ENCODE measurements at places on chromosomes 11 and 22. TPM values are rescaled to one million over a fixed set of nuclear protein-coding genes. Genes with fewer than 3 reads are reported as not detected.

DNA sequence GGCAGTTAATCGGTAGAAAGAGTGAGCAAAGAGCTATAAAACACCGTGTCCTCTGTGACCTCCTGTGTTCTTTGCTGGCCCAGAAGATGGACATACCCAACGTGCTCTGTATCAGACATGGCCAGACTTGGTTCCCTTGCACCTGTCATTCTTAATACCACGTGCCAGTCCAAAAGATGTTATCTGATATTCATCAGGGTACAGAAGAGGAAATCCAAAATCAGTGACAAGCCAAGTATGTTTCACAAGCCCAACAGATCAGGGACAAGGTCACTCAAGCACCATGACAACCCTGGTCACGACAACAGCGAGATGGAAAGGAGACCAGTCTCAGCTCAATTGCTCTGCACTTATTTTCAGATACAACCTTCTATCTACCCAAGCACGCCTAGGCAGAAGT lies 3.4 kb downstream of the LRP4 start:
- DNase-seq, result no peak

GRCh38 chr11:23684701-23685100 lies 812.2 kb upstream of the LUZP2 start:
- no peak for DNase-seq

GRCh38 chr11:95413761-95414160 lies 182.8 kb upstream of the SESN3 start:
- no peak for DNase-seq

Gene GUCY1A2
- total RNA-seq, result not detected

Gene NXPE1
- not detected for total RNA-seq

DNA sequence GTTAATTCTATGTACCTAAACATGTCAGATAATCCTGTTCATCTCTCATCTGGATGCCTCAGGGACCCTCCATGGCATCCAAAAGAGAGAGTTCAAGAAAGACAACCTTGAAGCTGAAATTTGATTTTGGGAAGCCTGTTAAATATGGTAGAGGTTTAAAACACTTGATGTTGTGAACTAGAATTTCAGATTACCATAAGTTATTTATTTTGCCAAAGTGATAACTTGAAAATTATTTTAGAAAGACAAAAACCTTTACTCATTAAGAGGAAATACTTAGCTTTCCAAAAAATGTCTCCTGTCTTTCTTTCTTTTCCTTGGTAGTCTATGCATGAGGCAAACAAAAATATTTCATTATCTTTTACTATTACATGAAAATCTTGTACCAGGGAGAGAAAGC lies 714.0 kb downstream of the NTM start:
- DNase-seq, result no peak

DNA sequence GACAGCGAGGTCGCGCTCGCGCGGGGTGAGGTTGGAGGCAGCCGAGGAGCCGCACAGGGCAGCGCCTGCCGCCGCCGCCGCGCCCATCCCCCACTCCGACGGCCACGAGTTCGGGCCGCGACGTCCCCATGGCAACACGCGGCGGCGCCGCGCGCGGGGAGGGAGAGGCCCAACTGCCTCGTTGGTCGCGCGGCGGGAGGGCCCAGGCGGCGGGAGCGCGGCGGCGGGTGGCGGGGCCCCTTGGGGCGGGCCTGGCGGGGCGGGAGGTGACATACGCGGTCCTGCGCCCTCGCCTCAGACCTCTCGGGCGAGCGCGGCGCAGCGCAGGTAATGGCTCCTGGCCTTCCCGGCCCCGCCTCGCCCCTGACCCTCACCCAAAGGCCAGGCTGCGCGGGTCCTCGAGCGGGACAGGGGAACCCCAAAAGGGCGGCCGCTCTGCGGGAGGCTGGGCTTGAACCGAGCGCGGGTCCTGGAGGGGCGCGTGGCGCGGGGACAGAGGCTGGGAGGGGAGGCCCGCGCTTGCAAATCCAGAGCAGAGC lies at the start of gene DEUP1:
TSS of gene DEUP1 (plus strand) at position 297 of the 539 bp plus-strand sequence. CDS start 1,518 bp downstream, outside the sequence.
- peak; percentile 21 for DNase-seq

Gene RASSF10
- not detected for total RNA-seq

Gene HOATZ
- total RNA-seq, result not detected

DNA sequence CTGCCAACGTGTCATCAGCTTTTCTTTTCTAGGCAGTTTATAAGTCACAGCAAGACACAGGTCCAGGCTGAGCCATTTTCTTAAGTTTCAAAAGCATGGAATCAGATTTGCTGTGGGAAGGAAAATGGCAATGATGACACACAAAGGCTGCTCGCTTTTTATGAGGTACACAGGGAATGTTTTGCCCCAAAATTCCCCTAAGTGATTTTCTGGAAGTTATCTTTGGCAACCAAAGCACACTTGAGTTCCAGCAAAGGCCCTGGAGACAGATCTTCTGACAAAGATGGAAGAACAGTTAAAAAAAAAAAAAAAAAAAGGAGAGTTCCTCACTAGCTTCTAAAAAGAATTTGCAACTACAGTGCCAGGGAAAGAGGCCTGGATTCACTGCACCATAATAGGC lies 260.8 kb downstream of the LARGE1 start:
- DNase-seq, result no peak

Gene EHF
- total RNA-seq, result 0.47 TPM

DNA sequence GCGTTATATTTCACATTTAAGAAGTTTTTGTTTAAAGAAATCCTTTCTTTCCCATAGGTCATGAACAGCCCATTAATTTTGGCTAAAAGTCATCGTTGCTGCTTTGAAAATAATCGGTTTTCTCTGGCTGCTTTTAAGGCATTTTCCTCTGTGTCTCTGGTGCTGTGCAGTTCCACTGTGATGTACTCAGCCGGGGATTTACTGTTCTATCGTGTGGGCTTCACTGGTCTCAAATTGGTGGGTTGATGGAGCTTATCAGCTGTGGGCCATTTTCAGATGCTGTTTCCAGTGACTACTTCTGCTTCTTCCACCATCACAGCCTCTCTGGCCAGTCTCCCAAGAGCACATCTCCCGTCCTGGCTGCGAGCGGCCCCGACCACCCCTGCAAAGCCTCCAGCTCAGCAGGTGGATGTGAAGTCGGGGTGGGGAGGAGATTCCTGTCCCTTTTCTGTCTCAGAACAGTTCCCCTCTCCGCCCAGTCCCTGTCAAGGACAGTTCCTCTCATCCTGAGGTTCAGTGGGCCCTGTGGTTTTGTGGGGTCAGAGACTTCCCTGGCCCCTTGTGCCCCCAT lies 20.3 kb downstream of the IFITM10 start:
- DNase-seq, result no peak

Gene CLMP
- 0.15 TPM for total RNA-seq

DNA sequence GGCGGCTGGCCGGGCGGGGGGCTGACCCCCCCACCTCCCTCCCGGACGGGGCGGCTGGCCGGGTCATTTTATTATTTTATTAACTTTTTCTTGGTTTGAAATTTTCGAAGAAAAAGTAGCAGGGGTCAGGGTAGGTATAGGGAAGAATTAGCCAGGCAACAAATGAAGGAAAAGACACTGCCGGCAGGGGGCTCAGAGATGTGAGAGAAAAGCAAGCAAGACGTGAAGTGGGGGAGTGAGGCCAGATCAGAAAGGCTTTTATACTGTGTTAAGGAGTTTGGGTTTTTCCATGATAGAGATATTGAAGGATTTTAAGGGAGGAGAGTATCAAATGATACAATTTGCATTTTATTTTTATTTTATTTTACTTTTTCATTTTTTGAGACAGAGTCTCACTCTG lies 19.0 kb downstream of the RNF214 start:
- DNase-seq, result no peak

Gene TBX10
- total RNA-seq, result not detected

GRCh38 chr22:23152238-23153114 lies 7.2 kb downstream of the RAB36 start:
- DNase-seq, result no peak

Gene FAM83F
- 0.04 TPM for total RNA-seq

GRCh38 chr11:76753449-76753848 lies 29.7 kb upstream of the TSKU start:
- no peak for DNase-seq

DNA sequence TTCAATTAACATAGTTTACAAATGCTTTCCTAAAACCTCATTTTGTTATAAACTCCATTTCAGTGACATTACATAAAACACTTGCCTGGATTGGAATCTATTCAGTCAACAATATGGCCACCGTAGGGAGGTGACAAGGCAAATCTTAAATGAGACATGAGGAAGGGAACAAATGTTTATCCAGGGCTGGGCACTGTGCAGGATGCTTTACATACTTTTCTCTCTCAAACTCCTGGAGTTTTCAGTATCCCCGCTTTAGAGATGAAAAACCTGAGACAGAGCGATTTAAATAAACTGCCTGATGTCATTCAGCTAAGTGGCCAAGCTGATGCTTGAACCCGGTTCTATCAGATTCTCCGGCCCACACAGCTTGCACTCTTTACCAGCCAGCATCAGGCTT lies 259.9 kb downstream of the CADM1 start:
- no peak for DNase-seq

- DNase-seq, result no peak
These were observed 91.0 kb downstream of the SERGEF start for GRCh38 chr11:17921659-17922415.

Gene EIF3M
- 233 TPM for total RNA-seq

Gene RIC3
- total RNA-seq, result 20.1 TPM

Gene CACNA1I
- total RNA-seq, result 8.4 TPM

GRCh38 chr11:120457996-120458395 lies 53.6 kb upstream of the GRIK4 start:
- no peak for DNase-seq

Data from activated CD4-positive, alpha-beta T cell treated with anti-CD3 and anti-CD28 coated beads, Interleukin-2, amount 10 ng/mL, durations not matched to agents 7 days and 5 days (primary cell).